ENCODE measurements at places on chromosomes 16 and 17. TPM values are rescaled to one million over a fixed set of nuclear protein-coding genes. Genes with fewer than 3 reads are reported as not detected.

GRCh38 chr16:4882633-4883285 is 35.5 kb downstream of the UBN1 start:
- H3K27ac ChIP-seq, result no peak overlapping the region
- no peak overlapping the region for H3K4me3 ChIP-seq
- H3K36me3 ChIP-seq, result peaks cover 28% of the 10 kb centered on the region
- no peaks in the 10 kb centered on the region for H3K27me3 ChIP-seq
- no peaks in the 10 kb centered on the region for H3K4me1 ChIP-seq

DNAI2 gene
- not detected for total RNA-seq

GRCh38 chr17:17513626-17514025 is 17.4 kb upstream of the RASD1 start:
- no peaks in the 10 kb centered on the region for H3K27me3 ChIP-seq
- H3K4me3 ChIP-seq, result no peak overlapping the region
- no peak overlapping the region for H3K27ac ChIP-seq
- H3K36me3 ChIP-seq, result peaks cover 3% of the 10 kb centered on the region
- H3K4me1 ChIP-seq, result no peaks in the 10 kb centered on the region

GRCh38 chr17:14019186-14019956 is 49.9 kb upstream of the COX10 start:
- H3K27ac ChIP-seq, result no peak overlapping the region
- no peaks in the 10 kb centered on the region for H3K36me3 ChIP-seq
- no peak overlapping the region for H3K4me3 ChIP-seq
- peaks cover 9% of the 10 kb centered on the region for H3K4me1 ChIP-seq

GRCh38 chr17:427327-427726 is 74.7 kb upstream of the RPH3AL start:
- H3K4me1 ChIP-seq, result peaks cover 22% of the 10 kb centered on the region
- no peak overlapping the region for H3K27ac ChIP-seq
- DNase-seq, result no peak
- H3K36me3 ChIP-seq, result no peaks in the 10 kb centered on the region
- H3K27me3 ChIP-seq, result no peaks in the 10 kb centered on the region
